HFFc6 (cell line): ENCODE measurements at places on chromosomes 5 and 9.
A peak's percentile ranks its signal among the peaks of the same experiment; 100 is the strongest.

- peak; percentile 92 for DNase-seq
Measured at GRCh38 chr5:126965061-126965475, 65.3 kb downstream of the MARCHF3 start.

DNA sequence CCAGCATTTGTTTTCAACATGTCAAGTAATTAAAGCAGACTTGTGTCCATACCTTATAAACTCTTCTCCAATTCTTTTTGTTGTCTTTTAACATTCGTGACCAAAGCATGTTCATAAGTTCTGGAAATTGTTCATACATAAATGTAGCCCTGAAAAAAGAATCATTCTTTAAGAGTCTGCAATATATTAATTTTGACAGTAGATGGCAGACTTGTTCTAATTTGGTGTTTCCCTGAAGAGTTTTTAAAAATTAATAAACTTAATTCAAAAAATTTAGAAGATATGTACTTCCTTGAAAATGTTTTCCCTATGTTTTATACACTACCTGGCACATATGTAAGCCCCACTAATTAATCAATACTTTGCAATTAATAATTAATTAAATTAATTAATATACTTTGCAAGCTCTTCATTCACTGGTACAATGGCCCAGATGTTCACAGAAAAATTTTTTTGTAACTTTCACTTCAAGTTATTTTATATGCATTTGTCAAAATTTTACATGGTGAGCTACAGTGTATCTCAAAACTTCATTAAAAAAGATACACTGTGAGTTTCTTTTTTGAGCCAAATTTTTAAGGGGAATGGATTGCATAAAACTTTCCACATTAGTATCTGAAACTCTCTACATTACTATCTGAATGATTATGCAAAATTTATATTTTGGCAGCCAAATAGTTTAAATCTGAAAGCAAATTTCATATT, 42.1 kb downstream of the CLINT1 start:
- no peak for DNase-seq

- no peak for DNase-seq
Measured at GRCh38 chr5:43085453-43085852, 35.3 kb upstream of the ZNF131 start.

- DNase-seq, result peak; percentile 92
Measured at GRCh38 chr5:181207214-181207959, 2.4 kb upstream of the TRIM7 start.

DNA sequence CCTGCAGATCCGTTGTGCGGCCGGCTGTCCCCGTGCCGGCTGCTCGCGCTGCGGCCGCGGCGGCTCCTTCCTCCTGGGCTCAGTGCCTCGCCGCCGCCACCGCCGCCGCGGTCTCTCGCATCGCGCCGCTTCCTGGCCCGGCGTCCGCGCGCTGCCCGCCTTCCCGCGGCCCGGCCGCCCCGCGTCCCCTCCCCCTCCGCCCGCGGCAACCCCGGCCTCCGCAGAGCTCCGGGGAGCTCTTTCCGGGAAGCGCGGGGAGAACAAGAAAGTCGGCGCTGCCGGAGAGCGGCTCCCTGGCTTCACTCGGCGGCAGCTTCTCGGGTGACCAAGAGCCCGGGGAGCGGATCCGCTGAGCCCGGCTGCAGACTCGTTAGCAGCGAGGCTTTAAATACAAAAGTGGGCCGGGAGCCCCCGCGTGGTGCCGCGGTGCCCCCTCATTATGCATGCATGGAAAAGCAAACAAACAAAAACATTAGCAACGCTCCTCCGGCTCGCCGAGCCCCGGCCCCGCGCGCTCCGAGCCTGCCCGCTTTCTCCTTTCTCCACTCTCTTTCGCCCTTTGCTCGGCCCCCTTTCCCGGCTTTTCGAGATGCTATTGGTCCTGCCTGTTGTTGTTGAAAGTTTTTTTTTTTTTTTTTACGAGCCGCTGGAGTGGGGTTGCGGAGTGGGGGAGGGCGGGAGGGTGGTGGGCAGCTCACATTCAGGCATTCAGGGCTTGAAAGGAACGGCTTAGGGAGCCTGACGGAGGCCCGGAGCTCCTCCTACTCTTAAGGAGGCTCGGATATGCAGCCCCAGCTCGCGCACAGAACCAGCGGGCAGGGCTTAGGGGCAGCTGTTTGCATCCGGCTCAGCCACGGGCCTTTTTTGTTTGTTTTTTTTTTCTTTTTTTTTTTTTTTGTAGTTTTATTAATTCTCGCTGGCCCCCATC, at the start of gene GAS1:
Gene GAS1 (minus strand): TSS at position 361 of the 928 bp plus-strand sequence. CDS start 727 bp downstream, outside the sequence.
- DNase-seq, result peak; percentile 84
